Neuronal stem cell (in vitro differentiated cells): ENCODE measurements at places on chromosomes 2 and 18.

DNA sequence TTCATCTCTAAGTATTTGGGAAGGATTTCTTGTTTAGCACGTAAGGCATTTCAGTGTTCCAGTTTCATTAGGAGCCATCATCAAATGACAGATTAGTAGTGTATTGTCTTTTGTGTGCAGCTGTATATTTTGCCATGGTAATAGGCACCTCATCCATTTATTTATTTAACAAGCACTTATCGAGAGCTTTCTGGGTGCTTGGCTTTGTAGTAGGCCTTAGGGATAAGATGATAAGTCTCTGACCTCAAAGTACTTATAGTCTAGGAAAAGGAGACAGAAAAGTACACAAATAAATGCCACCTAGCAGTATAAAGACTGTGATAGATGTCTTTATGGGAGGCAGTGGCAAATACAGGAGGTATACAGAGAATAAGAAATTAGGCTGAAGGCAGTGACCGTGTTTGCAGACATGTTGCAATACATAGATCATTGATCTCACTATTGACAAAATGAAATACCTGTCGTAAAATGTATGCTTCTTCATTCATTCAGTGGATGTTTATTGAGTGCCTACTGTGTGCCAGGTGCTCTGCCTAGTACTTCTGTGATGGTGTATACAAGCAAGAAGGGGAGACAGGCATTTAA, 265.9 kb downstream of the SETBP1 start:
- no peak for DNase-seq

GRCh38 chr18:7671105-7671504, 104.0 kb downstream of the PTPRM start:
- DNase-seq, result no peak

- DNase-seq, result no peak
These were observed 268.1 kb upstream of the CXCR4 start for GRCh38 chr2:136386046-136386445.

DNA sequence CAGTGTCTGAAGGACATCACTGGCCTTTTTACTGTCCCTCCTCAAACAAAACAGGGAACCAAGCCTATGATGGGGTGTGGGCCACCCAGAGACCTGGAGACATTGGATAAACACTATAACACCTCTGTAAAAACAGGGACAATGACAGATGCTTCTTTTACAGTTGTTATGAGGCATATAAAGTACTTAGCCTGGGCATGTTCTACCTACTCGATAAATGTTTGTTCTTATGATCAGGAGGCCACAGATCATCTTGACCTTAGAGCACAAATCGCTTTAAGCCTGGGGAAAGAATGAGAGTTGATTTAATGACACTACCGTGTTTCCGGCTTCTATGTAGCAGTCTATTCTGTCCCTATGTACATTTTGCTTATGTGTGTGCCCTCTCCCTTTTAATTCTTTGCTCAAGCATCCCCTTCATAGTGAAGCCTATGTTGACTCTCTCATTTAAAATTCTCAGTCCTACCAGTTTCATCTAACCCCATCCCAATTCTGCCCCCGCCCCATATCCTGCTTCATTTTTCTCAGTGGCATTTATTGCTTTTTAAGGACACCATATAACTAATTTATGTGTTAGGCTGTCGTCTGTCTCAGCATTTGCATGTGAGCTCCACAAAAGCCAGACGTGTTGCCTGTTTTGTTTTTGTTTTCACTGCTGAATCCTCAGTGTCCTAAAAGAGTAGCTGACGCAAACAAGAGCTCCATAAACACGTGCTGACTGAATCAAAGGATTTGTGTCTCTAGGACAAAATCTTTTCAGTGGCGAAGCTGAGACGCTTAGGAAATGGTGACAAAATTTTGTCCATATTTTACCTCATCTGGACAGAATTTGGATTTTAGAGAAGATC, 182.3 kb upstream of the ST6GAL2 start:
- DNase-seq, result no peak

DNA sequence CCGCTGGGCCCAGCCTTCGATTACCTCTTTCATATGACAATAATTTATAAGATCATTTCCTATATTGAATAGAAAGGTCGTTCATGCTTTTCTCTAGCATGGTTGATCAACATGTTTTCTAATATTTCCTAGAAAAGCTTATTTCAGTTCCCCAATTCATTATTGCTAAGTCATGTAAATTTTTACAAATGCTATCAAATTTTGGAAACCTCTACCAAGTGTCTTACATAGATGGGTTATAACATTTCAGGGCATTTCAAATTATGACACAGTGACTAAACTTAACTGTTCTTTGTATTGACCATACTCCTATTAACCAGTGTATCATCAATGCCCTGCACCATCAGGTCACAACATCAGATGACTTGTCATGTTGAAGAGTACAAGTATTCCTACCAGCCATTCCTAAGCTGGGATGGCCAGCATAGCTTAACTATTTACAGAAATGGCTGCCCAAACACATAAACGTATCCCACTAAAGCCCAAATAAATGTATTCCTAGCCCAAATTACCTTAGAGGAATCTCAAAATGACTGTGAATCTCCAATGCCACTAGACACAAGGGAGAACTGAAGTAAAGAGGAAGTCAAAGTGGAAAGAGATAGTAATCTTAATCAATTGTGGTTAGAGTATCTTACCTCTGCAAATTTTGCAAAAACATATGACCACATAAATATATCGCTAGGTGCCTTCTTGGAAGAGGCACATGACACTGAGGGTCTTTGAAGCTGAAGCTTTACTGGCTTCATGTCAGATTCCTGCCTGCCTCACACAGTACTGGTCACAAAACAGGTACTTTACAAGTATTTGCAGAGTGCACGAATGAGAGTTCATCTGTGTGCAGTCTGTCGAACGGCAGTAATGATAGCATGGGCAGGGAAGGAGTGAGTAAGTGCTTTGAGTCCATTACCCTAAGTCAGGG, 87.3 kb upstream of the TLK1 start:
- no peak for DNase-seq

GRCh38 chr2:230872151-230872967, 7.6 kb downstream of the ITM2C start:
- no peak for DNase-seq

GRCh38 chr2:907706-908105, 42.9 kb upstream of the SNTG2 start:
- DNase-seq, result no peak

GRCh38 chr2:15570104-15570503, 9.0 kb upstream of the NBAS start:
- DNase-seq, result no peak

DNA sequence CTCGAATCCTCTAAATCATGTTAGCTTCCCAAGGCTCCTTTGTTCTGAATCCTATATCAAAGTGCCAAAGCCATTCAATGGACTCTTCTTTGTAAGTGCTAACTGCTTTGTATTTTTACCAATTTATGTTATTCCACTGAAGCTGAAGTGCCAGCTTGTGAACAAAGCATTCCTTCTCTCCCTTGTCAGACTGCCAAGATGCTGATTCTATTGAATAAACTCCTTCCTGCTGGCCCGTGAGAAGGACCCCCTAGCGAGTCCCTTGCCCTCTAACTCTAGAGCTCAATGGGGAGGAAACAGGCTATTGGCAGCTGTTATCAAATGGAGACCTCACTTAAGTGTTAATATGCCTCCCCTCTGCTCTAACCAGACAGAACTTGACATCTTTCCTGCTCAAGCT, 1097.9 kb upstream of the CNTNAP5 start:
- DNase-seq, result peak; percentile 74

GRCh38 chr2:150292807-150293206, 194.7 kb downstream of the RND3 start:
- DNase-seq, result no peak

GRCh38 chr2:143816916-143817315, 687.7 kb downstream of the ARHGAP15 start:
- DNase-seq, result no peak

GRCh38 chr2:84896567-84896966, 8.9 kb upstream of the TMSB10 start:
- no peak for DNase-seq

- DNase-seq, result no peak
These were observed 49.1 kb upstream of the CABYR start for GRCh38 chr18:24089515-24090337.

DNA sequence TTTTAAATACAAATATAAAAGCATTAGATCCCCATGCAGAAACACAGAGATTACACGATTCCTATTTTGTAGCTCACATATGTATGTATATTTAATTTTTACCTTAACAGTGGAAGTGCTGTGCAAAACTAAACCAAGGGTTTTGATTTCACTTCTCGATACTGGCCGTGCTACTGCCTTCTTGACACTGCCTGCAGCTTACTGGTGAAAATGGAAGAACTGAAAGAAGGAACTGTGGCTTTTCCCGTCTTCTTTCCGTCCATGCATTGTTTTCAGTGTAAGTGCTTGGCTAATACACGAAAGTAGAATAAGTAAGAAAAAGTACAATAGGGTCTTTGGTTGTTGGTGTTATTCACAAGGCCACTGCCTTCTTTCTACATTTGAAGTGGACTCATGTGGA, 129.5 kb downstream of the NDUFA10 start:
- no peak for DNase-seq

DNA sequence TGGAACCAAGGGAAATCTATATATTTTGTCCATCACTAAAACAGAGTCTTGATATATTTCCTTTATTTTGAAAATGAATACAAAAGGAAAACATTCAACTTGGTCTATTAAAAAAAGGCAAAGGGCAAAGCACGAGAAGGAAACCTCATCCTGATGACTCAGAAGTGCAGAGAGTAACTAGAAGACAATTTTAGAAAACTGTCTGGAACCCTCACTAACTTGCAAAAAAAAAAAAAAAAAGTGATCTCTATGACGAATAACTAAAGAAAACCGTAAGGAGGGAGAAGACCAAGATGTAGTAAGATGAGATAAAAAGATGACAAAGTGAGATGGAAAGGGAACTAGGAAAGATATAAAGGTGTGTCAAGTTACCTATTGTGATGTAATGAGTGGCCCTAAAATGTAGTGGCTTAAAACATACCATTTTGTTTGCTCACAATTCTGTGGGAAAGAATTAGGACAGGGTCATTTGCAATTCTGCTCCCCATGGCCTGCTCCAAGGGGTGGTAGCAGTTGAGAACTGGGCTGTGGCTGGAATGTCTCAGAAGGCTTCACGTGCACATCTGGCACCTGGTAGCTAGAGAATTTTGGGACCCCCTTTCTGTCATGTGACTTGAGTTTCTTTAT, 303.0 kb downstream of the DYSF start:
- no peak for DNase-seq

DNA sequence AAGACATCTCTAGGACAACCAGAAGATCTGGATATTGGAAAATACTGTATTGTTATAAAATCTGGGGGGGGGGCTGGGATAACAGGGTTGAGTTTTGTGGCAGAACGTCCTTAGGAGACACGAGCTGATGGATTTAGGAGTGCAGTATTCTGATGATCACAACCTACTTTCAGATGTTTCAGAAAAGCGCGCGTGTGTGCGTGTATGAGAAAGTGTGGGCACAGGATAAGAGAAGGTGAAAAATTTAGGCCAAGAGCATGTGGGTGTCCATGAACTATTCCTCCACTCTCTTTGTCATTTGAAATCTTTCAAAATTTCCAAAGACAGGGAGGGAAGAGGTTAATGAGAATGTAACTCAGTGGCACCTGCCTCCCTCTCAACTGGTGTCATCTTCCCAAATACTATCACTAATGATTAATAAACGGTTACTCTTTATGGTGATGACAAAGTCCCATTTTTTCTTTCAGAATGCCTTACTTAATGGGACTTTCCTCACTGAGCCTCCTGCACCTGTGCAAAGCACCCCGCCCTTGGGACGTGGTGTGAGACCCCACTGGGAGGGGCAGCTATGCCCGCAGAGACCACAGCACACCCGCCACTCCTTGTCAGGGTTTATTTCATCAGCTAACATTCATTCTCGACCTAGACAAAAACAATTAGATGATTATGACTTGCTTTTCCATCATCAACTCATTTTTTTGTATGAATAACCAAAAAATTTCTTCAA, 53.6 kb downstream of the HS6ST1 start:
- no peak for DNase-seq

DNA sequence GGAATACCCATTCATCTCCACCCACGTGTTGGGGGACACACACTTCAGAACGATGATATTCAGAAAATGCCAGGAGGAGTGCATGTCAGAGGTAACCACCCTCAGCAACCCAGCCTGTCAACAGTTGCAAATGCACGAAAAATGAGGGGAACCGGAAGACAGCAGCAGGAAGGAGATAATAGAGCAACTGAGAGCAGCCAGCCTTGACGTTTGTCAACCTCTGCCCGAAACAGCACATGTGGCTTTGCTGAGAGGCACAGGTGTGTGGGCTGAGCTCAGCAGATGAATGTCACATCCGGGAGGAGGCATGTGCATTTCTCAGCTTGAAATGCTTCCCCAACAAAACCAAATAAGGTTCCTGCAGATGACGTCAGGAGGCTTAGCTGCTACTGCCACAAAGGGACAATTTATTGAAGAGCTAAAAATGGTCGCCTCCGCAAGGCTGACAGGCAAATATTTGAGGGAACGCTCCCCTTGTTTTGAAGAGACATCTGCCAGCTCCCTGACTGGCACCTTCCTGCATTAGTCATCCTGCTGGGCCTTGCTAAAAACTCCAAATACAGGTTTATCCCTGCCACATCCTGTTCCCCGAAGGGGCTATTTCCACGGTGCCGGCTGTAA, 419.0 kb downstream of the NBAS start:
- DNase-seq, result no peak

DNA sequence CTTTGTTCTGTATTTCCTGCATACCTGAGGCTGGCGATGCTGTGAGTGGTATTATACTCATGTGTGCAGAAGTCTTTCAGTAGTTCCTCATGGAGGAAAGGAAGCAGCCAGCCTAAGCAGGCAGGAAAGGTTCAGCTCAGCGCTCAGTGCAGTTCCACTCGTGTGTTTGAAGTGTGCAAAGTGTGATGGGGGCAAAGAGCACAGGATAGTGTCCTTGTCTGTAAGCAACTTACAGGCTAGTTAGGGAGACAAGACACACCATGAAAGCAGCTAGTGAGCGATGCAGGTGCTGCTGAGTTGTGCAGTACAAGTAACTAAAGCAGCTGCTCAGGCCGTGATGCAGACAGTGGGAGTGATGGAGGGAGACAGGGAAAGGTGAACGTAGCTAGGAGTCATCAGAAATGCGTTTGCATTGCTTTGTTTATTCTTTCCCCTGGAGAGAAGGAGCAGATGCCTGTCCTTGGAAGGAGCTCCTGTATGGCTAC, 146.2 kb downstream of the LDLRAD4 start:
- DNase-seq, result no peak

GRCh38 chr2:196372811-196373664, 201.7 kb upstream of the STK17B start:
- no peak for DNase-seq

GRCh38 chr2:202032846-202033316, 774 bp upstream of the FZD7 start:
- peak; percentile 77 for DNase-seq

DNA sequence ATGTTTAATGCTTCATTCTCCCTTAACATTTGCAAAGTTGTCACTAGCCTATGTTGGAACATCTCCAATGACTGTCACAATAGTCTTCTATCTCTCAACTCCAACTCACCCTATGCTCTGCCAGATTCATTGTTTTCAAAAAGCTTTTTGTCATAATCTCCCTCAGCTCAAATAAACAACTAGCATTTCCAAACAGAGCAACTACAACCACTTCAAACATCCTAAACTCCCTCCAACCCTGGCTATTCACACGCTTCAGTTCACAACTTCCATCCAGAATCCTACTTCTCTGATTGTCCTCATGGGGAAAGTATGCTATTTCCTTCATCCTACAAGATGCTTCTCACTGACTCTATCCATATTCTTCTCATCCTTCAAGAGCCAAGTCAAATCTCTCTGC, 139.2 kb upstream of the VRK2 start:
- DNase-seq, result no peak
